ENCODE measurements at places on chromosomes 4 and X. TPM values are rescaled to one million over a fixed set of nuclear protein-coding genes. Genes with fewer than 3 reads are reported as not detected.

TREX2 gene
- total RNA-seq: 0.72 TPM

TAF7L gene
- total RNA-seq: not detected

DUSP21 gene
- 0.72 TPM for total RNA-seq

PRAF2 gene
- 9.4 TPM for total RNA-seq

HDAC6 gene
- total RNA-seq: 53.7 TPM

UCP1 gene
- total RNA-seq: 1.2 TPM

EMCN gene
- 8.7 TPM for total RNA-seq

CFAP97 gene
- total RNA-seq: 37.8 TPM

SLC25A53 gene
- total RNA-seq: 17.3 TPM

CHRDL1 gene
- 10.1 TPM for total RNA-seq

ARR3 gene
- total RNA-seq: not detected

BEX1 gene
- 1.2 TPM for total RNA-seq

TMEM175 gene
- 39.7 TPM for total RNA-seq

PLAC8 gene
- total RNA-seq: 0.72 TPM

CXorf65 gene
- total RNA-seq: not detected

ASMT gene
- total RNA-seq: not detected

TENM3 gene
- total RNA-seq: 65.5 TPM

PRRG3 gene
- total RNA-seq: 0.24 TPM

MORC4 gene
- total RNA-seq: 50.6 TPM

MAGIX gene
- 0.24 TPM for total RNA-seq

ARHGAP36 gene
- total RNA-seq: not detected

ZNF711 gene
- 10.4 TPM for total RNA-seq

EDA gene
- total RNA-seq: 2.9 TPM

GLRA2 gene
- 2.9 TPM for total RNA-seq

SPANXN4 gene
- not detected for total RNA-seq

TKTL1 gene
- total RNA-seq: 22.4 TPM

DGKK gene
- under 0.01 TPM for total RNA-seq

TCEAL8 gene
- 160 TPM for total RNA-seq

GAGE12F gene
- not detected for total RNA-seq

DOCK11 gene
- 18.3 TPM for total RNA-seq

NHSL2 gene
- total RNA-seq: 25.3 TPM

PTPN13 gene
- 37.8 TPM for total RNA-seq

TMEM131L gene
- 48.2 TPM for total RNA-seq

ITM2A gene
- 7.7 TPM for total RNA-seq

HS3ST1 gene
- total RNA-seq: 2.4 TPM

STPG2 gene
- 3.4 TPM for total RNA-seq

ETDA gene
- not detected for total RNA-seq

SSX4 gene
- total RNA-seq: not detected

FAAH2 gene
- 2.9 TPM for total RNA-seq

ETFDH gene
- total RNA-seq: 28.9 TPM
